LNCaP clone FGC (cell line): ENCODE measurements at places on chromosomes 16 and 17.

- DNase-seq = no peak
These were observed 168.0 kb upstream of the RPH3AL start for GRCh38 chr17:520447-521182.

DNA sequence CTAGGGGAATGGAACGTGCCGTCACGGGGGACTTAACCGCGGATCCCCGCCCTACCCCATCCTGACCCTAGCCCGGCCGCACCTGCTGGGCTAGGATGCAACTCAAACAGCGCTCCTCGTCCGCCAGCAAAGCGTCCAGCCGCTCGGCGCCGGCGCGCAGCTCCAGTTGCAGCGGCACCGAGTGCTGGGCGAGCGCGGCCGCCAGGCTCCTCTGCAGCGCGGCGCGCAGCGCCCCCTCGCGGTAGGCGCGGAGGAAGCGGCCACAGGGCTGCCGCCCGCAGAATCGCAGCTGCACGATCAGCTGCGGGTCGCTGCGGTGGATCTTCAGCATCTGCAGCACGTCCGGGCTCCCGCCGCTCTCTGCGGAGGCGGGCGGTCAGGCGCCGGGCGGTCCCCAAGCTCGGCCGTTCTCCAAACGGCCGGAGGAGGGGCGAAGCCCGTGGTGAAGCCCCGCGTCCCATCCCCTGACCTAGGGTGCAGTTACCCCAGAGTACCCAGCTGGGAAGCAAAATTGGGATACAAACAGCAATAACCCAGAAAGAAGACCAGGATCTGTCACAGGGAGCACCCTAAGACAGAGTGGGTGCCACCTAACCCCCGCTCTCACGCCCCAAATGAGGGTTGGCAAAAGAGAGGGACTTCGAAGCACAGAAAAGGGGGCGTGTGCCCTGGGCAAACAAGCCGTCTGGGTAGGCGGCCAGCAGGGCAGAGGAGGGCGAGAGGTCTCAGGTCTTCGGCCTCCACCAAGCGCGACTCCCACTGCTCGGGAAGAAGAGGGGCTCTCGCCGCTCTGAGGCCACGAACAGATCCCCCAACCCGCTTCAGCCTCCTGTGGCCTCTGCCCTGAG lies 4.2 kb downstream of the TRADD start:
- no peak for DNase-seq

DNA sequence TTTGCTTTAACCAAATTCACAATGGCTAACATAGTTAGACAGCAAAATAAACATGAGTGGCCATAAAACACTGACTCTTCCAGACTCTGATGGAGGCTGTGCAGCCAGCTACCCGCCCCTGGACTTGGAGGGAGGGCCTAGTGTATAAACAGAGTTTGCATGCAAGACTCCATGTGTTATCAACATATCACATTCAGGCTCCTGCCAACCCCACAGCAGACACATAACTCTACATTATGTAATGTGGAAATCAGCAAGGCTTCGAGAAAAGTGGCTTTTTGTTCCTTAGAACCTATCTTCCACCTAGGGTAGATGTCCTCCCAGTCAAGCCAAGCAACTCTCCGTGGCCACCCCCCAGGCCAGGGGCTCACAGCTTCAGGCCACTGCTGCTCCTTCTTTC lies 19.3 kb upstream of the SOX9 start:
- no peak for DNase-seq

GRCh38 chr16:79076047-79076767 lies 524.3 kb downstream of the MAF start:
- no peak for DNase-seq

DNA sequence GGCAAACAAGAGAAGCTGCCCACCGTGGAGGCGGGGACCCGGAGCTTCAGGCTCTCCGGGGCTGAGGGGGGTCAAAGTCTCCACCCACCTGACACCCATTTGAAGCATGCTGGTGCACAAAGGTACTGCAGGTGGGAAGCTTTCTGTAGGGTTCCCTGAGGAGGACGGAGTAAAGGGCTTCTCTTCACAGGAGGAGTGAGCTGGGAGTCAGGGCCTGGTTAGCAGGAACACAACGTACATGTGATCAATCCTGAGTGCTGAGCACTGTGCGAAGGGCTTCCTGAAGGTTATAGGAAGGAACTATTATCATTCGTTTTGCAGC lies 252.9 kb upstream of the RPL38 start:
- DNase-seq = no peak

GRCh38 chr17:881778-882177 lies 97.8 kb downstream of the NXN start:
- DNase-seq = no peak

DNA sequence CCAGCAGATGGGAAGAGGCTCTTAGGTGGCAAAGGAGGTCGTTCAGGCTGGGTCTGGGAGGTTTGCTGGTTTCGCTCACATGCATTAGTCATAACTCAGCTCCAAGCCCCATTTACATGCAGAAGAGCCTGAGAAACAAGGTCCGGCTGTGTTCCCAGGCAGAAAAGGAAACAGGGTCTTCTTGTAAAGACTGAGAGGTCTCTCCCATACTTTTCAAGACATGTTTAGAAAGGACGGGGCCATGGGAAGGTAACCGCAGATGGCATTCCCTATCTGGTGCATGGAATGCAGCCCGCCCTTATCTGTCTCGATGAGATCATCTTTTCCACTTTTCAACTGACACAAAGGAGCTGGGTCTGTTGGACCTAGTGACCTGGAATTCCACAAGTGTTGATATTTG lies 389.0 kb upstream of the CDH11 start:
- no peak for DNase-seq

DNA sequence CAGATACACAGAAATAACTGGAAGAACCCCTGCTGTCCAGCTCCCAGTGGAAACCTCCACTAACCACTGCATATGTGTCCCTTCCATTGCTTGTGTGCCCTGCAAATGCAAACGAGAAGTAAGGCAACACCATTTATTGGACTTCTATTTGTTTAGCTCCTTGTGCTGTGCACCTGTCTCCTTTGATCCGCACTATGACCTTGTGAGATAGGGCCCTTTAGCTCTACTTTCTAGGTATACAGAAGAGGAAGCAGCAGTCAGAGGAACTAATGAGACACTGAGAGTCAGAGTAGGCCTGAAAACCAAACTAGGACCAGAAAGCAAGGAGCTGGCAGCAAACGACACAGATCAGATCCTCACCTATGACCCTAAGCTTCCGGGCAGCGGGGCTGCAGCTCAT lies 22.4 kb downstream of the SOX9 start:
- peak; percentile 13 for DNase-seq

GRCh38 chr17:58308173-58308984 lies 20.2 kb downstream of the TSPOAP1 start:
- DNase-seq = no peak

- DNase-seq = no peak
These were observed 97.5 kb downstream of the METRNL start for GRCh38 chr17:83176623-83177583.

DNA sequence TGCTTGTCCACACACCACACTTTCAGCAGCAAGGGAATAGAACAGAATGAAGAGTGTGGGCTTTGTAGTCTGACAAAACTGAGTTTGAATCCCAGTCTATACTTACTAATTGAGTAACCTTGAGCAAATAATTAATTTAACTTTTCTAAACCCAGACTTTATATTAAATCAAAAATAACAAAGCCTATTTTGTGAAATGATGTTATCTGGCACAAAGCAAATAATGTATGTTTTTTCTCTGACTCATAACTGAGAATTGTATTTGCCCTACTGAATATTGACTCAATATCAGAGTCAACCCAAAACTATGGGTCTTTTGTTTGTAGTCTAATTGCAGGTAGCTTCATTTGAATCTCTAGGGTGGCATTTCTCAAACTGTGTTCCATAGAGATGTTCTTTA lies 77.9 kb upstream of the TANC2 start:
- no peak for DNase-seq

DNA sequence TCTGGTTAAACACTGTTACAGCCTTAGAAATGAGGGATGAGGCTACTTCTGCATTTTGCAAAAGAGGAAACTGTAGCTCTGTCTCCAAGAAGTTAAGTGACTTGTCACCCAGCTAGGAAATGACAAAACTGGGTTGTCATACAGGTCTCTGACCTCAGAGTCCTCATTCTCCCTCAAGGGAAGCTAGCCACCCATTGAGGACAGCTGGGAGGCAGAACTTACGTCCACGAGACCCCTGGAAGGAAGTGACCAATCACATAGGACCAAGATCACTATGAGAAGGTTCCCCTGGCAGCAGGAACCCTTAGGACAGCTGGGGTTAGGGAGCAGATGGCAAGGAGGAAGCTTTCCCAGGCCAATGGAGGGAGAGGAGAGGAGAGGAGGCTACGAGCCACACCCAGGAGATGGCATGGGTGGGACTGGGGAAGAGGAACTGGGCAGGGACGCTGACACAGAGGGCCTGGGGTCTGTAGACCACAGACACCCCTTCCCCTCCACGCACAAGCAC lies 11.2 kb downstream of the METTL22 start:
- no peak for DNase-seq
